Stimulated activated CD8-positive, alpha-beta memory T cell treated with anti-CD3 and anti-CD28 coated beads, Interleukin-4, amount 100 ng/mL, for 4 hours (primary cell): ENCODE measurements at places on chromosomes 2 and 18.

GRCh38 chr18:79542876-79543750 lies 136.5 kb upstream of the CTDP1 start:
- no peak for DNase-seq

GRCh38 chr18:21513292-21513691 lies 87.2 kb downstream of the ESCO1 start:
- DNase-seq: no peak

DNA sequence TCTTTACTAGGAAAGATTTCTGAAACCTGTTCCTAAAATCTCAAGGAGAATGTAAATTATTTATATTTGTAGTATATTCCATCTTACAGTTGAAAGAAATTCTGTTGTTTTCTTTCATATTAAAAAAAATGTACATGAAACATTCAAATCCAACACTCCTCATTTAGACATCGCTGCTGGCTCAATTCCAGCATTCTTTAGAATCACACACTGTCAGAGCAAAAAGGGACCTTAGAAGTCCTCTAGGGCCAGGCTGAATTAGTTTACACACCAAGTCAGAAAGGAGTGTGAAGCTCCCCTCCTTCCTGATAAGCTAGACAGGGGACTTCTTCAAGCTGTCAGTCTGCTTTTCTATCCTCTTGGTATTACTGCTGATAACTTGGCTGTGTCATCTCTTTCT lies 158.6 kb upstream of the LTBP1 start:
- no peak for DNase-seq

DNA sequence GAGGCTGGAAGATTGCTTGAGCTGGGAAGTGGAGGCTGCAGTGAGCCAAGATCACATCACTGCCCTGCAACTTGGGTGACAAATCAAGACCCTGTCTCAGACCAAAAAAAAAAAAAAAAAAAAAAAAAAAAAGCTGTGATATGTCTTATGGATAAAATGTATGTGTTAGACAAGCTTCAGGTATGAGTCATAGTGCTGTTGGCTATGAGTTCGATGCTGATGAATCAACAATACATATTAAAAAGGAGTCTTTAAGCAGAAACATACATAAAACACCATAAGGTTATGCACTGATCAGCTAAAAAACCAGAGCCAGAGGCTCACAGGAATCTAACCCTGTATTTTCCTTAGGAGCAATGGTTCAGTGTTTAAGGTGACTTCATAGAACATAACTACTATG lies 332.3 kb downstream of the NCKAP5 start:
- no peak for DNase-seq

DNA sequence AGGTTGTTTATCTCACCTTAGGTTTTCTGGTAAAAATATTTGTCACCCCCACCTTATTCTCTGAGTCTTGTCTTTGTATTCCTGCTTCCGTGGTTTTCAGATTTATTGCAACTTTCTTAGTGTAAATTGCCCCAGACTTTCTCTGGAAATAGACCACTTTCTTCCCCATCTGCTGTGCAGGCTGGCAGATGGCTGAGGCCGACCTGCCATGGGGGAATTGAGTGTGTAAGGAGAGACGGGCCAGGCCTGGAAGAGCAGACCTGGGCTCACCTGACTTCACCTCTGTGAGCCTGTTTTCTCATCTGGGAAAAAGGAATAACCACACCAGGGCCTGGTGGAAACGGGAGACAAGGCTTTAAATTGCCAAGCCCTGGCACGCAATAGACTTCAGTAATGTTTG lies 44.9 kb downstream of the ACKR3 start:
- DNase-seq: no peak

GRCh38 chr2:101431486-101431885 lies 43.4 kb downstream of the RFX8 start:
- DNase-seq: no peak

GRCh38 chr18:13445241-13445897 lies 226.8 kb downstream of the LDLRAD4 start:
- DNase-seq: no peak

- DNase-seq: no peak
Observed at GRCh38 chr2:233179848-233180366, 71.6 kb upstream of the ATG16L1 start.

DNA sequence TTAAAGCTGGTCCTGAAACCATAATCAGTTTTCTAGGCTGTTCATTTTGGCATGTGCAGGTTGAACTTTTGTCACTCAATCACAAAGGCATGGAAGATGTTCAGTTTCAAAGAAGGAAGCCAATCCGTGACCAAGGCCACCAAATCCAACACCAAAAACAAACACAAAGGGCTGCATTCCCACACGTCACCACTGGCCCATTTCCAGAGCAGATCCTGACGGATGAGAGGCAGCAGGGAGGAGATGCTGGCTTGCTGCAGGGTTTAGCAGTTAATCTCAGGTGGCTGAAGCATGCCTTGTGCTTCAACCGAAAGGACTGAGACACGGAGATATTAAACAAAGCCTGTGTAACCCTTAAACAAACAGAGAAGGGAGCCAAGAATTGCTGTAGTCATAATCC lies 191.9 kb upstream of the CTAGE1 start:
- DNase-seq: no peak

GRCh38 chr2:188414869-188415753 lies 123.4 kb downstream of the GULP1 start:
- DNase-seq: no peak

- no peak for DNase-seq
Observed at GRCh38 chr2:198756166-198756565, 701.6 kb downstream of the SATB2 start.

- DNase-seq: no peak
Observed at GRCh38 chr2:222494104-222494739, 69.9 kb downstream of the SGPP2 start.

GRCh38 chr2:38394041-38394440 lies 17.0 kb upstream of the ATL2 start:
- no peak for DNase-seq

DNA sequence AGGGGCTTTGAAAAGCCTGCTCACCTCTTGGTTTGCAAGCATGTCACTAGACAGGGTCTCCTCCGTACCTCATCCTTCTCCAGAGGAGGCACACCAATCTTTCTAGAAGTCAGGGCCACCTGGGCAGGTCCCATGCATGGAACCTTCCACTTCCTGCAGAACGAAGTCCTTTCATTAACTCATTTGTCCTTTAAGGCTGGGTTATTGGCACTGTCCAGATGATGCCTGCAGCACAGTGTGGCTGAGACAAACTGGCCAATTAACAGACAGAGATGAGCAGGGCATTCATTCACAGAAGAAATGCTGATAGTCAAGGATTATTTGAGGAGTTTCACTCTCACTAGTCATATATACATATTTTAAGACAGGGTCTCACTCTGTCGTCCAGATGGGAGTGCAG lies 245.3 kb downstream of the TFCP2L1 start:
- DNase-seq: no peak

GRCh38 chr2:213238753-213239495 lies 45.3 kb upstream of the SPAG16 start:
- DNase-seq: no peak

DNA sequence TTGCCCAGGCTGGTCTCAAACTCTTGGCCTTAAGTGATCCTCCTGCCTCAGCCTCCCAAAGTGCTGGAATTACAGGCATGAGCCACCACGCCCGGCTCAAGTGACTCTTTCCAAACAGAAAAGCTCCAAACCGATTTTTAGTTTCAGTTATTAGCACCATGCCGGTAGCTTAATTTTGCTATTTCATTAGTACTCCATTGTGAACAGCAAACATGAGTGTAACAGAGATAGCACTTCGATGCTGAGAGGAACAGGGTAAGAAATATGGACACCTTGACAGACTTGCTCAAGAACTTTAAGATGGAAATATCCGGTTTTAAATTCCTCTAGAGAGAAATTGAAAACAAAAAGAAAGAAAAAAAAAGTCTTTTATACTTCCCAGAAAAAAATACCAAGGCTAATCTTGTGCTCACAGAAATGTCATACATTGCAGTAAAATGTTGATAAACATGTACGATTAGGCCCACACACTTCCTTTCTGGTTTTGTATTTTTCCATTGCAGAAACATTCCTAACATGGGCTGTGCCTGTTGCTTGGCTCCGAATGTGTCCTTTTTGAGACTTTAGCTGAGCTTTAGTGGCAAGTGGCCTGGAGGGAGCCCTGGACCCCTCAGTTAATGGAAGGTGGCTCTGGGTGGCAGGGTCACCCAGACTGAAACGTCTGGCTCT lies 18.3 kb downstream of the FHL2 start:
- no peak for DNase-seq

GRCh38 chr18:32637226-32637625 lies 135.6 kb downstream of the KLHL14 start:
- no peak for DNase-seq

GRCh38 chr18:23269928-23270327 lies 134.6 kb downstream of the CABLES1 start:
- no peak for DNase-seq

- DNase-seq: no peak
Observed at GRCh38 chr2:183292028-183292427, 167.8 kb downstream of the NUP35 start.

GRCh38 chr18:79708412-79708811 lies 28.8 kb downstream of the CTDP1 start:
- no peak for DNase-seq

DNA sequence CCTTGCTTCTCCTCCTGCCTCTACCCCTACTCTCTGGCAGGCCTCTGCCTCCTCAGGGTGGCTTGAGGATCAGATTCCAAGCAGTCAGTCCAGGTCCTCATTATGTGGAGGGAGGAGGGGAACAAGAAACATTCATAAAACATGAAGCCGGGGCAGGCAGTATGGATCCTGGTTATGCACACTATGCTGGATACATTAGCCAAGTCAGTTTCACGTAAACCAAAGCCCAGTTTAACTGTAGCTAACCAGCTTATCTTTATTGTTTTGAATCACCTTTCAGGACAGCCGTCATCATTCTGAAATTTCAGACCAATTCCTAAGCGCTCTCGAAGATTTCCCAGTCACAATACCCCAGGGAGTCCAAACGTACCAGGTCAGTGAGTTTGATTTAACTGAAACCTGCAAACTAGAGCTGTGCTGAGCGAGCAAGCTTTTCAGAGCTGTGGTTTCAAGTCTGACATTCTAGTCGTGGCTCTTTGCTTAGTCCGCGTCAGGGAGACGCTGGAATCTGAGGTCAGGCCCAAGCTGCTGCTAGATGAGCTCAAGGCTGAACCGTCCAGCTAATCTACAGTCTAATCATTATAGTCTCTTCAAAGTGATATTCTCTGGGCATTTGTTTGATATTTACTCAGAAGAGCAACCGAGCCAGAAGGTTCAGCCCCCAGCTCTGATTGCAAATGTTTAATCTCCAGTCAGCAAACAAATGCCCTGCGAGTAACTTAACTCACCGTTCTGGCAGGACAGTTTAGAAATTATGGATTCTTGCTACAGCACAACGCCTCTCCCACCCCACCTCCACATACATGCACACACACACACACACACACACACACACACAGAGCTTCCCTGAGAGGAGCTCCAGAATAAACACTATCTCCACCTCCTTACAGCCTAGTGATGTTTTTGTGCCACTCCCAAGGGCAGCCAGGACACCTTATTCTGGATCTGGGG lies 63.8 kb upstream of the BZW1 start:
- no peak for DNase-seq

- no peak for DNase-seq
Observed at GRCh38 chr2:216006164-216006663, 7.1 kb downstream of the MREG start.

GRCh38 chr2:179031731-179032408 lies 18.1 kb downstream of the CCDC141 start:
- DNase-seq: no peak

DNA sequence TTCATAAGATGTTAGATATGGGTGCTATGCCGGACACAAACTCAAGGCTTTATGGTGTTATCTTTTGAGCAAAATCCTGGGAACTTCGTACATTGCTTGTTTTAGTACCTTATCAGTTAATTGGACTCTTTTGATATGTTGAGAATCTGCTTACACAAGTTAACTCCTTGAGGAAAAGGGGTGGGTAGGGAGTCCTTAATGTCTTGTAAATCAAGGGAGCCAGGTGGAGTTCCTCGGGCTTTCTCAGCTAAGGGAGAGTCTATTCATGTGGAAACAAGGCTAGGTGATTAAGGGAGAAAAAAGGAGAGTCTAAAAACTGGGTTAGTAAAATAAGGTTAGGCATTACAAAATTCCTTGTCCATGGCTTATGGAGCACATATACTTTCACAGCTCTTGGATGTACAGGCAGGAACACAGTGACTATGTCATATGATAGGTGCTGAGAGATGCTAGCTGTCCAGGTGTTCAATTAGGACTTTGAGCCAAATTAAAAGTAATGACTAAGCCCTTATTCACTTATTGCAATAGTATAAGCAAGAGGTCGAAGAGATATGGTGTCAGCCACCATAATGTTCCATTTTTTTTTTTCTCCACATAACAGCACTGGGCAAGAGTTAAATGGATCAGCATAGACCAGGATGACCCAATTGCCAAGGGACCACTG lies 59.5 kb upstream of the DYNAP start:
- DNase-seq: no peak

DNA sequence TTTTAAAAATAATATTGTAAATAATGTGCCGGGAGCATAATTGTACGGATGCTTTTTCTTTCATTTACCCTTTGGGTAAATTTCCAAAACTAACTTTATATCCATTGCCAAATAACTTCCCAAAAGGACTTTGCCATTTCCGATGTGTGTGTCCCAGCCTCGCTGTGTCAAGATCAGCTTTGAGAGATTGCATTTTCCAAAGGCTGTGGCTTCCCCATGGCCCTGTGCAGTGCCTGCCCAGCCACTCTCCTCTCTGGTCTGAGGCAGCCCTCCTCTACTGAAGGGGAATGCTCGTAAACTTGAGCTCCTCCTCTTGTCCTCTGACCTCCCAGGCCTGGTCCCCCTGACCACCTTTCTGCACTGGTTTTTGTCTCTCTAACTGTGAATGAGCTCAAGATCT lies 78.5 kb downstream of the MRPS9 start:
- no peak for DNase-seq

DNA sequence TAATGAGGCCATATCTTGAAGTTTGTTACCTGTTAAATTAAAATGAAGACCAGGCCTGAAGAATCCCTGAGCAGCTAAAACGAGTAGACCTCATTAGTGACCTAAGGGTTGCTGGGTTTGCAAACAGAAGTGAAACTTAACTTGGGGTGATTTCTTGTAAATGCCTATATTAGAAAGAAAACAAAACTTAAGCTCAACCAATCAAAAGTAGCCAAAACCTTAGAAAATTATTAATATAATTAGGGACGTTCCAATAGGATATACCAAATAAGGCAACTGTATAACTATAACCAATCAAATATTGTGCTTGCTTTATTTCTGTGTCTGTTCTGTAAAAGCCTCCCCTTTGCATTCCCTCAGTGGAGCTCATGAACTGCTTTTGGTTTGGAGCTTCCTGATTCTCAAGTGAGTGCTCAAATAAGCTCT lies 137.9 kb upstream of the VRK2 start:
- no peak for DNase-seq

DNA sequence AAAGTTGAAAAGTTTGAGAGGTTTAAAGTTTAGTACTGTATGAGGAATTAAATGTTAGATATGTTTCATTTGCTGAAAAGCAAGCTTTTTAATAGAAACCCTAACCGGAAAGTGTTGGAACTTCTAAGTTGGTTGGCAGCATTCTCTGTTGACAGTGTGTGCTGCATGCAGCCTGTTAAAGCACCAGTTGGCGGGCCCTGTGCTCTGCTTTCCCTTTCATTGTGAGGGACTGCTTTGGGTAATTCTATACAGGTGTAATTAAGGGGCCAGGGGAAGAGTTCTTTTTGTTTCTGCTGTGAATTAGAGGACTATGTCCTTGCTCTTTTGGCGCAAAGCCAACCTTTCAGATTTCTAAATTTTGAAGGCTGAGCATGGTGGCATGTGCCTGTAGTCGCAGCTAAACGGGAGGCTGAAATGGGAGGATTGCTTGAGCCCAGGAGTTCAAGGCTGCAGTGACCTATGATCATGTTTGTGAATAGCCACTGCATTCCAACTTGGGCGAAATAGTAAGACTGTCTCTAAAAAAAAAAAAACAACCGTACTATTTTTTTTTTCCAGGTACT lies 20.1 kb downstream of the PLEKHB2 start:
- DNase-seq: no peak
